Immature natural killer cell (primary cell): ENCODE measurements at places on chromosomes 6 and 20. TPM values are rescaled to one million over a fixed set of nuclear protein-coding genes. Genes with fewer than 3 reads are reported as not detected.

The PCSK2 gene
- polyA plus RNA-seq, result not detected

The CDH26 gene
- not detected for polyA plus RNA-seq

The CFB gene
- 0.27 TPM for polyA plus RNA-seq

The BCLAF1 gene
- 69.9 TPM for polyA plus RNA-seq

DNA sequence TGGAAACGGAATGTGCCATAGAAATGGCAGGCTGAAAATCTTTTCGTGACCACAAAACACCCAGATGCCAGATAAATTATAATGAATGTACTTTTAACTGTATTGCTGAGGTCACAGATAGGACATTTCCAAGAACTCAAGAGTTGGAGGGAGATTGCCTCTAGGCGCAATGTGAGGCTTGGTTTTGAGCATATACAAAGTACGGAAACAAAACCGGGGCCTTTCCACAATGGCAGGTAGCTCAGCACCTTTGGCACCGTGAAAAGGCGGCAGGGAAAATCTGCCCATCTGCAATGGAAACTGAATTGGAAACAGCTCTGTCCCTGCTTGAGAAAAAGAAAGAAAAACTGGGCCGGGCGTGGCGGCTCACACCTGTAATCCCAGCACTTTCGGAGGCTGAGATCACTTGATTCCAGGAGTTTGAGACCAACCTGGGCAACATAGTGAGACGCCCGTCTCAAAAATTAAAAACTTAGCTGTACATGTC is 10.5 kb upstream of the C20orf144 start:
- no peak overlapping the region for H3K27ac ChIP-seq
- H3K4me1 ChIP-seq, result peaks cover 28% of the 10 kb centered on the region
- no peaks in the 10 kb centered on the region for H3K36me3 ChIP-seq

DNA sequence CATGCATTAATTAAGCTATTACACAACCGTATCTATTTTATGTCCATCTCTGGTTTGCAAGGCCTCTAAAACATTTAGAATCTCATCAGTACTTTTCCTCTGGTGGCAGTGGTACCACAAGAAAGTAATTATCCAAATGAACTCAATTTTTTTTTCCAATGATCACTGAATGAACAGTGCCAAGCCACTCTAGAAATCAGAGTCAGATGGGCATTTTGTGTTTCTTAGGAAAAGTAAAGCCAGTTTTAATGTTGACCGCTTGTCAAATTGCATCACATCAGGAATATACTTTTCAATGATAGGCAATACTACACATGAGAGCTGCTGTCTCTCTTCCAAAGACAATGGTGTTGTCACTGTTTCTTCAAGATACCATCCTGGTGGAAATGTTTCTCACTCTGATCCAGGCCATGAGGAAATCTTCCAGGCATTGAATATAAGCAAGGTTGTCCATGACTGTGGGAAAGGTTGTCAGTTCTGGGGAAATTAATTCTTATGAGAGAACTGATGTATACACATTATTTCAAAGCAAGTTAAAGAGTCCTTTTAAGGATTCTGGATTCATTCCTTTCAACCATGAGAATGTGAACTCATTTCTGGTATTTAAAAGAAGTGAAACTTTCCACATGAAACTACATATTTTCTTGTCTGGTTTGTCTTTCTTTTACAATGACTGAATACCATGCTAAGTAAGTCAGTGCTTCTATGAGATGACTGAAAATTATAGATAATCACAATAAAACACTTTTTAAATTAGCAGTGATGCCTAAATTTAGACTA is 108.8 kb upstream of the TCF21 start:
- DNase-seq, result no peak
- H3K4me1 ChIP-seq, result no peaks in the 10 kb centered on the region
- no peaks in the 10 kb centered on the region for H3K36me3 ChIP-seq
- H3K27me3 ChIP-seq, result no peaks in the 10 kb centered on the region
- H3K4me3 ChIP-seq, result no peak overlapping the region

- H3K36me3 ChIP-seq, result no peaks in the 10 kb centered on the region
- H3K4me1 ChIP-seq, result peaks cover 16% of the 10 kb centered on the region
- peak overlapping the region; percentile 6 for H3K4me3 ChIP-seq
- H3K27ac ChIP-seq, result no peak overlapping the region
- peaks cover 45% of the 10 kb centered on the region for H3K27me3 ChIP-seq
Observed at GRCh38 chr6:1613688-1614447, 4.2 kb downstream of the FOXC1 start.
